ENCODE measurements at places on chromosomes 2 and 18. TPM values are rescaled to one million over a fixed set of nuclear protein-coding genes. Genes with fewer than 3 reads are reported as not detected.

GRCh38 chr18:55605733-55606338 lies 17.8 kb upstream of the TCF4 start:
- H3K27ac ChIP-seq = no peak overlapping the region
- no peaks in the 10 kb centered on the region for H3K36me3 ChIP-seq
- H3K27me3 ChIP-seq = no peaks in the 10 kb centered on the region
- DNase-seq = no peak
- no peaks in the 10 kb centered on the region for H3K4me1 ChIP-seq
- no peak overlapping the region for H3K4me3 ChIP-seq

GRCh38 chr2:8285081-8285480 lies 396.8 kb upstream of the ID2 start:
- DNase-seq = no peak
- H3K27ac ChIP-seq = no peak overlapping the region
- no peaks in the 10 kb centered on the region for H3K36me3 ChIP-seq
- no peaks in the 10 kb centered on the region for H3K4me1 ChIP-seq
- H3K4me3 ChIP-seq = no peak overlapping the region

DNA sequence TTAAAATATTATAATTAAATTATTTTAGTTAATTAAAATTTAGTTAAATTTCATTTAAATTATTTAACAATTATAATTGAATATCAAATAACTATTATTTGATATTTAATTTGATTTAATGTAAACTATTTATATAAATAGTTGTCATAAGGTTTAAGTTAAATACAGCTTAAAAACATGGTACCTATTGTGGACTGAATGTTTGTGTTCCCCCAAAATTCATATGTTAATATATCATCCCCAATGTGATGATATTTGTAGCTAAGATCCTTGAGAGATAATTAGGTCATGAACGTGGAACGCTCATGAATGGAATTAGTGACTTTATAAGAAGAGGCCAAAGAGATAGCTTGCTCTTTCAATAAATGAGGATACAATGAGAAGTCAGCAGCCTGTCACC lies 505.7 kb upstream of the LRATD1 start:
- H3K36me3 ChIP-seq = no peaks in the 10 kb centered on the region
- no peaks in the 10 kb centered on the region for H3K4me1 ChIP-seq
- DNase-seq = no peak
- H3K27ac ChIP-seq = no peak overlapping the region
- no peaks in the 10 kb centered on the region for H3K27me3 ChIP-seq
- no peak overlapping the region for H3K4me3 ChIP-seq

DNA sequence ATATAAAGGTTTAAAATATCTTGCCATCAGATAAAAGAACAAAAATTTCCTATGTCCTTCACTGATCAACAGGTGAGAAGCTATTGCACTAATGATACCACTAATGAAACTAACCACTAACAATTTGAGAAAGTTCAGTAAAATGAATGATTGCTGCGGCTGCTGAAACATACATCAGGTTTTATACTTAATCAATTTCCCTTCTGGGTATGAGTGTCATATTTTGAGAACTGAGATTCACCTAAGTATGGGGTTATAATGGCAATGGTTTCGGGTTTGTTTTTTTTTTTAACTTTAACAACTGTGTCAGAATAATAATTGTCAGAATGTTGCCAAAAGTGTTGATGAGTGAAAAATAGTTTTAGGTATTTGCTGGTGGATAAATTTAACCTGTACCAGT lies 151.3 kb upstream of the SLC39A10 start:
- no peak overlapping the region for H3K4me3 ChIP-seq
- H3K27me3 ChIP-seq = no peaks in the 10 kb centered on the region
- no peaks in the 10 kb centered on the region for H3K36me3 ChIP-seq
- no peak for DNase-seq
- no peak overlapping the region for H3K27ac ChIP-seq
- 0 out of 2 replicates have a peak, but pooled peaks cover 7% of the 10 kb centered on the region for H3K4me1 ChIP-seq

DNA sequence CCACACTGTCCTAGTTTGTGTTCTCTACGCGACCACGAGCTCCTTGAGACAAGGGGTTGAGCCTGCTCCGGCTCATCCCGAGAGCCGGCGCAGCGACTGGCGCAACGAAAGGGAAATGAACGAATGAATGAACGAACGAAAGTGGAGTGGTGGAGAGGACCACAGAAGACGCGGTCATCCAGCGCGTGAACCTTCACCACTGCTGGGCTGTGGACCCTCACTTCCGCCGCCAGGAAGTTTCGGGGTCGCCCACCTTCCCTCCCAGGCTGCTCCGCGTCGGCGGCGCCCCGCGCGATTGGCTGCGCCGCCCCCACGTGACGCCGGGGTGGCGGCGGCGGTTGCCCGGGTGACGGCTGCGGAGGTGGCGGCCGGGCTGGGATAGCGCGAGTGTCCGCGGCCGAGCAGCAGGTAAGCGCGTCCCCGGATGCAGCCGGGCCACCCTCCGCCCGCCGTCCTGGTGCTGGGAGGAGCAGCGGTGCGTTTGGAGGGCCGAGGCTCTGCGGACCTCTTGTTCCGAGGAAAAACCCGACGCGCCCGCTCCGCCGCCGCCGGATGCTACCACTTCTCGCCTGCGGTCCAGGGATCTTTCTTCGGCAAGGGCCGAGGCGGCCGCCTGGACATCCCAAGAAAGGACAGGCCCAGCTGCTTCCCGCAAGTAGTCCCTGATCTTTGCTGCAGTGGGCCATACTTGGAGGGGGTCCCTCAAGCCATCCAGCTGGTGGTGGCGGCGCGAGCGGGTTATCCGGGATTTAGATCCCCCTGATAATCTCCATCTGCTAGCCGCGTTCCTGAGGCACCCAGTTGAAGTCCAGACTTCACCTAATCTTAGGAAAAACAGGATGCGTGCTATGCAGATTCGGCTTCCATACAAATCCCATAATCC lies at the start of gene ARMC9:
Gene ARMC9, plus strand, starts transcription at position 341 of the 883 bp plus-strand sequence. CDS start 7,608 bp downstream, outside the sequence.
- no peaks in the 10 kb centered on the region for H3K36me3 ChIP-seq
- peak within 1 kb of the TSS; percentile 12 for H3K27ac ChIP-seq
- H3K27me3 ChIP-seq = no peaks in the 10 kb centered on the region

- H3K36me3 ChIP-seq = no peaks in the 10 kb centered on the region
- H3K4me3 ChIP-seq = no peak overlapping the region
- DNase-seq = no peak
- no peaks in the 10 kb centered on the region for H3K4me1 ChIP-seq
- no peaks in the 10 kb centered on the region for H3K27me3 ChIP-seq
Measured at GRCh38 chr2:100615471-100615870, 52.7 kb downstream of the PDCL3 start.

DNA sequence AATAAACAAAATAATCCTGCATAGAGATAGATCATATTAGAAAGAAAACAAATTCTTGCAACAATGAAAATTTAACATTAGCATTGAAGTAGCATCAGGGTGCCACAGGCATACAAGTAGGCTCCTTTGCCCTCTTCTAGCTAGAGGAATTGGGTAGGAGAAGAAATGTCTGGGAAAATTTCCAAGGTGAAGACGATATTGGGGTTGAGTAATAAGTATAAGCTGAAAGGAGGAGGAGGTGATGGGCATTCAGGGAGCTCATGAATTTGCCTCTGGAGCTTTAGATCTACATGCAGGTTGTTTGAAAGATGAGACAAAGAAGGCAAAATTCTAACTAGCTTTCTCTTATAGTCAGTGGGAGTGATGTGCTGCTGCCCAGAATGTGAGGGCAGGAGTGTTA lies 504.9 kb downstream of the CCDC85A start:
- no peak for DNase-seq
- H3K4me1 ChIP-seq = no peaks in the 10 kb centered on the region
- no peaks in the 10 kb centered on the region for H3K36me3 ChIP-seq
- no peak overlapping the region for H3K27ac ChIP-seq
- H3K27me3 ChIP-seq = no peaks in the 10 kb centered on the region
- no peak overlapping the region for H3K4me3 ChIP-seq

CXCR1 gene
- not detected for total RNA-seq

SERPINB11 gene
- total RNA-seq = not detected
